Mucosa of descending colon (tissue), 3 donors: ENCODE measurements at places on chromosomes 6 and 20. TPM values are rescaled to one million over a fixed set of nuclear protein-coding genes. Genes with fewer than 3 reads are reported as not detected.

DNA sequence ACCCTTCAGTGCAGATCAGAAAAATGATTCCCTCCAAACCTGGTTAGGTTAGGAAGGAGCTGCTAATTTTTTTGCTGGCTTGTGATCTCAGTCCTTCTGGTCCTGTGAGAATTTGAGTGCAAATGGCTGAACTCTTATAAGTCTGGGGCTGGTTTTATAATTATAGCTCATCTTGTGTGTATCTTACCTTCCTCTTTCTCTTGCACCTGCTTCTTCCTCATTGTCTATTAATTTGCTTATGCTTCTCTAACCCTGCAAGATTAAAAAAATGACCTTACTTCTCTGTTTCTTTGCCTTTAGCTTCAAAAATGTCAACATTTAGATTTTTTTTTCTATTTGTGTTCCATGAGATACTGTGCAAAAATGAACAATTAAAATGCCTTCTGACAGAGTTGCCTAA lies 576.2 kb downstream of the DHX35 start:
- no peak for DNase-seq

DNA sequence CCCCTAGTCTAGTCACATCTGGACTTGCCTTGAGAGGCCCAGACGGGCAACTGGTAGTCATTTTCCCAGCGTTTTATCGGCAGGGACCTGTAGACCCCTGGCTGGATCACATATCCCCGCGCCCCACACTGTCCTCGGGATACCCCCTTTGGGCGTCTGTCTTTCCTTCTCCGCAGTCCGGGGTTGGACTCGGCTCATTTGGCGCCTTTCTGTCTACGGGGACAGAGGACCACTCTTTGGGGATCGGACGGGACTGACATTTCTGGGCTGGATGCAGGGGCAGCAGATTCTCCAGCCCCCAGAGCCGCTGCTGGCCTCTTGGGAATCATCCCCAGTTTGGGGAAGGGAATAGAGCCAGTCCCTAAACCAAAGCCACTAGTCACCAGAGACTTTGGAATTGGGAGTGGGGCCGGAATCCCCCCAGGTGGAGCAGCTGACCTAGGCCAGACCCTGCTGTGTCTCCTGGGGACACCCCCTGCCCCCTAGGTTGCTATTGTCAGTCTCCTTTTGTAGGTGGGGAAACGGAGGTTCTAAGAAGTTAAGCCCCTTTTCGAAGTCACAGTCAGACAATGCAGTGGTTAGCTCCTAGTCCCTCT lies 734 bp downstream of the FAM110A start:
- DNase-seq: no peak

The SMOC2 gene
- total RNA-seq: 40.4 TPM

GRCh38 chr6:101722991-101723579 lies 329.6 kb downstream of the GRIK2 start:
- DNase-seq: no peak

DNA sequence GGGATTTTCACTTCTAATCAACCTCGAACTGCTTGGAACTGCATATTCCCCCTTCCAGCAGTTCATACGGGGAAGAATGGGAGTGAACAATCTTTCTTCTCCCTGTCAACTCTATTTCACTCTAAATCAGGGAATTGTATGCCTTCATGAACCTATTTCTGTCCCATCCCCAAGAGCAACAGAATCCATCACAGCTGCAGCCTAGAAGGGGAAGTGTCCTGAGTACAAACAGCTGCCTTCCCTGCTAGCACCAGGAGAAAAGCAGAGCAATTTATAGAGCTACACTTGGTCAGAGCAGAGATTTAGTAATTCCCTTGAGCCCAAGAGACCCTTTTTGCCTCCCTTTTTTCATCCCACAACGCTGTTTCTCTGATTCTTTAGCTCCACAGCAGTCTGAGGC lies 208.4 kb downstream of the ADGRG6 start:
- DNase-seq: no peak

DNA sequence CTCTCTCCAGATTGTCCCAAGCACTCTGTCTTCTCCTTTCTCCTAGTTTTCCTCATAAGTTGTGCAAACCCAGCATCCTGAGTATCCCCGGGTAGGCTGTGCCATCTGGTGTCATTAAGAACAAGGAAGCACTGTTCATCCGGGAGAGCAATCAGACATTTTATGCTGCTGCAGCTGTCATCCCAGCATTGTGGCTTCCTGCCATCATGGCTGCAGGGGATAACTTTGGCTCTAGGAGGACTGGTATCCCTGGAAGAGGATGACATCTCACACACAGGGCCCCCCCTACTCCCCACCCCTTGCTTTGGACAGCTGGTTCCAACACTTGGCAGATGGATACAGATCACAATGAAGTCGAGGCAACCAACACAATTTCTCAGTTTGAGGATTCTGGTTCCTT lies 1195.1 kb upstream of the MAP3K7 start:
- DNase-seq: no peak

The SIM1 gene
- total RNA-seq: not detected

DNA sequence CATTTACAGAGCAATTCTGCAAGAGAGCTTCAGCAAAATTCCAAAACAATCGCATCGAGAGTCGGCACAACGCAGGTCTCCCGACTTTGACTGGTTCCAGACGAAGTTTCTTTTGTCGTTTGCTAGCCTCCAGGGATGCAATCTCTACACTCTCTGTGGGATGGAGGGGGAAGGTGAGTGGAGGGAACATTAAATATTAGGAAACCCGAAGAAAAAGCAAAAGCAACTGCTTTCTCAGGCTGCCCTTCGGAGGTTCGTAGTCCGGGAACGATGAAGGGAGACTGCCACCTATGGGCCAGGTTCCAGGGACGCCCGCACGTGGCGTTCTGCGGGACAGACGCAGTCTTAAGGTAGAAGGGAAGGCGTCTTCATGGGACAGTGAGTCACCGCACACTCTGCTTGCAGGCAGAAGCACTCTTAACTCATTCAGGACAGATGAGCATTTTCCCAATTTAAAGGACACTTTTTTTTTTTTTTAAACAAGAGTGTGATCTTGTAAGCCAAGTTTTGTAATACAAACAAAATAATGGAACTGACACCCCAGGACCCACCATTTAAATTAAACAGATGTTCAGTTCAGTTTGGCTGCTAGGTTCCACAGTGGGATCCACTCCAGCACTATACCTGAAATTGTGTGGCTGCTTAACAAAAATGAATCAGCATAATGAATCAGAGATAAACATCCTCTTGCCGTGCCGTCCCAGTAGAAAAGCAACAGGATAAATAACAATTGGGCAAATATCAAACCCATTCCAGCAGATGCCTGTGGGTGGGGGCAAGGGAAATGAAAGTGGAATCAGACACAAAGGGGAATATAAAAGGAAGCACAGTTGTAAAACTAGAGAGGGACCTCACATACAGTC lies 65.8 kb upstream of the ARMC2 start:
- peak; percentile 92 for DNase-seq

The HCRTR2 gene
- total RNA-seq: not detected

- no peak for DNase-seq
Measured at GRCh38 chr20:53718142-53719021, 124.7 kb upstream of the ZNF217 start.

- no peak for DNase-seq
Measured at GRCh38 chr6:109225946-109226345, 130.6 kb downstream of the CEP57L1 start.

DNA sequence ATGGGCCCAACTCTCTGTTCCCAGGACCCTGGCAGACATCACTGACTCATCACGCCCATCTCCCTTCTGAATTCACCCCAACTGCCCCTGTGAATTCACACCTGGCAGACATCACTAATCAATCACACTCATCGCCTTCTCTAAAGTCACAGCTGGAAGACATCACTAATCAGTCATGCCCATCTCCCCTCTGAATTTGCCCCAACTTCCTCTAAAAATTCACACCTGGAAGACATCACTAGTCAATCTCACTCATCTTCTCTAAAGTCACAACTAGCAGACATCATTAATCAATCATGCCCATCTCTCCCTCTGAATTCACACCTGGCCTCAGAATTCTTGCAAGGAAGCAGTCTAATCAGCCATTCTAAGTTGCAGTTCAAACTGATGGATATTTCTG lies 111.1 kb downstream of the FOXA2 start:
- no peak for DNase-seq

The PSORS1C1 gene
- 11.1 TPM for total RNA-seq

DNA sequence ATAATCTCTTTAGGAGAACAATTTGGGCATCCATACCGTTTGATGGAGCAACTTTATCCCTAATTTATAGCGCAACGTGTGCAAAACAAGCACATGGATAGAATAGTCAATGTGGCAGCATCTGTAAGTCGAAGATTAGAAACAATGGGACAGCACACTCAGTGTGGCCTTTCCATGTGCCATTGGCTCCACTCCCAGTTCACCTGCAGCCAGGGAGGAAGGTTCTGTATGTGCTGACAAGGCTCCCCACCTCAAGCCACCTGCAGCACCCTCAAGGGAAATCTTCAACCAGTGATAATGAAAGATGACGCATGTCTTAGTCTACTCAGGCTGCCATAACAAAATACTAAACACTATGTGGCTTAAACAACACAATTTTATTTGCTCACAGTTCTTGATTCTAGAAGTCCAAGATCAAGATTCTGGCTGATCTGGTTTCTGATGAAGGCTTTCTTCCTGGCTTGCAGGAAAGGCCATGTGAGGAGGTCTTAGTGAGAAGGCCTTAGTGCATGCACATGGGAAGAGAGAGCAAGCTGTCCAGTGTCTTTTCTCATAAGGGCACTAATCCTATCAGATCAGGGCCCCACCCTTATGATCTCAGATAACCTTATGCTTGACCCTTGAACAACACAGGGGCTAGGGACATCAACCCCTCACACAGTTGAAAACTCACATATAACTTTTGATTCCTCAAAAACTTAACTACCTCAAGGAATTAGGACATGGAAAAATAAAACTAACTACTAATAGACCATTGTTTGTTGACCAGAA lies 34.9 kb upstream of the SHLD1 start:
- no peak for DNase-seq

GRCh38 chr6:43980004-43980795 lies 147.1 kb downstream of the MRPL14 start:
- DNase-seq: no peak

The PI16 gene
- 6.1 TPM for total RNA-seq

- no peak for DNase-seq
Measured at GRCh38 chr6:82614518-82614917, 250.9 kb downstream of the TPBG start.

GRCh38 chr6:84808491-84809061 lies 44.2 kb upstream of the TBX18 start:
- no peak for DNase-seq

DNA sequence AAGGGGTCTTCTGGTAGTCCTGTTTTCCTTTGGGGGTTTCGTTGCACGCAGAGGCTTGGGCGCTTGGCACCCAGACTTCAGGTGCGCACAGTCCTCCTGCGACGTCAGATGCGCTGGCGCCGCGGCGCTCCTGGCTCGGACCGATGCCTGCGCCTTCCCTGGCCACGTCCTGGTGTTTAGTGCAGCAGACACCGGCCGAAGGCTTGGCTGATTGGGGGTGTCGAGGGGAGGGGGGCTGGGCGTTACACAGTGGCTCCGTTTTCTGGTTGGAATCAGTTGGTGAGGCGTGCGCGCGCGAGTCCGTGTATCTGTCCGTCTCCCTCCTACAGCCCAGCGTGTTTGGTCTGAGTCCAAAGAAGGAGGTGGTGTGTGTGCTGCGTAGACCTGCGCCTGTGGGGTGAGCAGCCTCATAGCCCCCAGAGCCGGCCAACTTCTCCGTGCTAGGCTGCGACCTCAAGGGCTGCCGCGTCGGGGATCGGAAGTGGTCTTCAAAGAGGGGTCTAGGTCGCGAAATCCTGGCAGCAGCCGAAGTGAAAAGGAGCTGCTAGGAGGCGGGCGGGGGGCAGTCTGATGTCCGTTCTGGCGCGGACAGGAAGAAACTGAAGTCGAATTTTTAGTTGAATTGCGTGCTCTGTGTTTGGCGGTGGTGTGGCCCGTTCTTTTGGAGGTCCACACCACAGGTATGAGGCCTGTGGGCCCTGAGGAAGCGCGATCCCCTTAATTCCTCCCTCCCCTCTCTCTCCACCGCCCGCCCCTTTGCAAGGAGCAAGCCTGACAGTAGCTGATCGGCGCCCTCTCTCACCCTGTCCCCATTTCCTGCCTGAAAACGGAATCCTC lies 1.5 kb downstream of the SYNDIG1 start:
- no peak for DNase-seq

The SHLD1 gene
- total RNA-seq: 8.3 TPM

- no peak for DNase-seq
Measured at GRCh38 chr6:52346503-52346902, 15.4 kb upstream of the PAQR8 start.

The NHSL1 gene
- total RNA-seq: 107 TPM

GRCh38 chr6:137767911-137768690 lies 99.0 kb upstream of the TNFAIP3 start:
- no peak for DNase-seq
